ENCODE measurements at places on chromosomes 1 and 21.

- no peak for DNase-seq
Observed at GRCh38 chr1:85109475-85109874, 61.2 kb upstream of the MCOLN3 start.

DNA sequence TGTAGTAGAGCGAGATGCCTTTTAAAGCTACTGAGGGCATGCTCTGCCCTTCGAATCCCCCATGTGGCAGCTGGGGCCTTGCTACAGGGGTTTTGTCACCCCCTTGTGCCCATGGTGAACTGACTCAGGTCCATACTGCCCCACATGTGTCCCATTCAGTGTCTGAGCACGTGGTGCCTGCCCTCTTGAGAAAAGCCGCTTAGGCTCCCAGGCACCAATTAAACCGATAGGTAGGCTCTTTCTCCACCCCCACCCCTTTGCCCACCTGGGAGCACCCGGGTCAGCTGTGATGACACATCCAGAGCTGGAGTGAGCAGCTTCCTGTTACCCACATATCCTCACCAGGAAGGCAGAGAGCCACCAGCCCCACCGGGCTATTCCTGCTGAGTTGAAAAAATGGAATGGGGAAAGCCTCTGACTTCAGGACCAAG is 30.5 kb downstream of the TMCC2 start:
- no peak for DNase-seq

GRCh38 chr1:205370780-205371179 is 14.1 kb upstream of the KLHDC8A start:
- DNase-seq: no peak

DNA sequence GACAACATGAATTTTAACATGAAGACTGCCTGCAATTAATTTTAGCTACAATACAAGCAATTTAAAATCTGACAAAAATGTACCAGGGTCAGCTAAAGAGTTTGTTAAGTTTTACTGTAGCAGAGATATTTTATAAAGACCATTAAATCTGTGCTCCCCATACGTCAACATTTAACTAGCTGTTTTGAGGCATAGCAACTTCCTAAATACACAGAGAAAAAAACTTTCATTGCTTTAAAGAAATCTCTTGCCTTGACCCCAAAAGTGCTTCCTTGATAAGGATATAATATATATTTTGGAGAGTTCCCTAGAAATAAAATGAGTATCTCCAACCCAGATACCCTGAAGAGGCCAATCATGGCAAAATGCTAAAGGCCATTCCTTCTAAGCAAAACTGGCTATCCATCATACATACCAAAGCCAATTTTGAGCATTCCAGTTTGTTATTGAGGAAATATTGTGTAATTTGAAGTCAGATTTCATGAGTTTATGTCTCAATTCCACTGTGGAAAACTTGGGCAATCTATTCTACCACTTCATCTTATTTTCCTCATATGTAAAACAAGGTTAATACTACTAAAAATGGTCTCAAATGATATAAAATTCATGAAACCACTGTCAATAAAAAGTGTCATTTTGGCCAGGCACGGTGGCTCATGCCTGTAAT is 19.1 kb downstream of the ASPM start:
- DNase-seq: no peak

- DNase-seq: no peak
Observed at GRCh38 chr21:41801321-41802197, 34.7 kb upstream of the RIPK4 start.

DNA sequence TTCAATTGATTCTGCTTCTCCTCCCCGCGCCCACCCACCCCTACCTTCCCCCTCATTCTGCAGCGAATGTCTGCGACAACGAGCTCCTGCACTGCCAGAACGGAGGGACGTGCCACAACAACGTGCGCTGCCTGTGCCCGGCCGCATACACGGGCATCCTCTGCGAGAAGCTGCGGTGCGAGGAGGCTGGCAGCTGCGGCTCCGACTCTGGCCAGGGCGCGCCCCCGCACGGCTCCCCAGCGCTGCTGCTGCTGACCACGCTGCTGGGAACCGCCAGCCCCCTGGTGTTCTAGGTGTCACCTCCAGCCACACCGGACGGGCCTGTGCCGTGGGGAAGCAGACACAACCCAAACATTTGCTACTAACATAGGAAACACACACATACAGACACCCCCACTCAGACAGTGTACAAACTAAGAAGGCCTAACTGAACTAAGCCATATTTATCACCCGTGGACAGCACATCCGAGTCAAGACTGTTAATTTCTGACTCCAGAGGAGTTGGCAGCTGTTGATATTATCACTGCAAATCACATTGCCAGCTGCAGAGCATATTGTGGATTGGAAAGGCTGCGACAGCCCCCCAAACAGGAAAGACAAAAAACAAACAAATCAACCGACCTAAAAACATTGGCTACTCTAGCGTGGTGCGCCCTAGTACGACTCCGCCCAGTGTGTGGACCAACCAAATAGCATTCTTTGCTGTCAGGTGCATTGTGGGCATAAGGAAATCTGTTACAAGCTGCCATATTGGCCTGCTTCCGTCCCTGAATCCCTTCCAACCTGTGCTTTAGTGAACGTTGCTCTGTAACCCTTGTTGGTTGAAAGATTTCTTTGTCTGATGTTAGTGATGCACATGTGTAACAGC is 339.9 kb downstream of the NTNG1 start:
- no peak for DNase-seq

GRCh38 chr21:41766883-41767605 is at the start of gene RIPK4:
Gene RIPK4 (minus strand): TSS chr21:41767052. CDS start chr21:41767041, 11 bp downstream.
- DNase-seq: no peak

GRCh38 chr1:94250341-94250740 is 13.0 kb upstream of the ARHGAP29 start:
- DNase-seq: no peak

- no peak for DNase-seq
Observed at GRCh38 chr1:230972855-230973271, 5.8 kb downstream of the TTC13 start.

DNA sequence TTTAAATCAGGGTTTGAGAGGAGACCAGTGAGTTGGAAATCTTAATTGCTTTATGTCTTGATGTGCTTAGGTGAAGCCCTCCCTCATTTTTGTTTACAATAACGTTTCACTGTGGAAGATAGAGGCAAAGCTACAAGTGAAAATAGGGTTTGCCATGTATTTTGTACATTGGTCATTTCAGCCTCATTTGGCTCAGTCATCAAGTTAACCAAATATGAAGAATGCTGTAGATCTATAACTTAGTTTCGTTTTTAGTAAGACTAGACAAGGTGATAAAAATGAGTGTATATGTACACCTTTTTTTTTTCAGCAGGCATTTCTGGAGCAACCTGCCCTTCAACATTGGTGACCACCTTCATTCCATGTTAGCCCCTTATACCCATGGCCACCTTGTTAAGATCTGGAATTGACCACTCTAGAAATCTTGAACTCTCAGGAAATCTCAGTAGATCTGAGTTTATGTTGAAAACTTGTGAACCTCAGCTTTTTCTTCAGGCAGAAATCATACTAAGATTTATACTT is 2.9 kb downstream of the NFYC start:
- no peak for DNase-seq

- DNase-seq: no peak
Observed at GRCh38 chr21:36803051-36803645, 104.2 kb downstream of the SIM2 start.

- no peak for DNase-seq
Observed at GRCh38 chr1:98732985-98733781, 71.7 kb downstream of the SNX7 start.

GRCh38 chr1:61439234-61439633 is 285.7 kb downstream of the TM2D1 start:
- no peak for DNase-seq

GRCh38 chr1:209053587-209053986 is 529.9 kb upstream of the CAMK1G start:
- DNase-seq: no peak

- DNase-seq: no peak
Observed at GRCh38 chr21:46011267-46011967, 29.8 kb downstream of the COL6A1 start.

- DNase-seq: no peak
Observed at GRCh38 chr1:87588495-87588894, 259.8 kb downstream of the LMO4 start.

DNA sequence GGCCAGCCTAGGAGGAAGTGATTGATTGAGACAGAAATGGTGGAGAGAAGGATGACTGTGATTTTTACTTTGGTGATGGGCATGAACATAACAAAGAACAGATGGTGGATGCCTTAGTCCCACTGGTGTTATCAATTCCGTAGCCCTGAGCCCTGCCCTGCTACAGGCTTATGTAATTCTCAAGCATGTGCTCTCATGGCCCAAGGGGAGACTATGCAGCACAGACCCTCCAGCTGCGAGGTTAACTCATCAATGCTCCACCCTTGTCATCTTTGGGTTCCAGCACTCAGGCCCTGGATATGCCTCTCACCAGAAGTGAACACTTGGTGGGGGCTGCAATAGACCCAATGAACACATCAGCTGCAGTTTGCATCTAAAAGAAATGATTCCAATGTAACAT is 62.7 kb upstream of the LRRC8D start:
- no peak for DNase-seq

- DNase-seq: no peak
Observed at GRCh38 chr1:198909973-198910372, 271.1 kb downstream of the PTPRC start.

DNA sequence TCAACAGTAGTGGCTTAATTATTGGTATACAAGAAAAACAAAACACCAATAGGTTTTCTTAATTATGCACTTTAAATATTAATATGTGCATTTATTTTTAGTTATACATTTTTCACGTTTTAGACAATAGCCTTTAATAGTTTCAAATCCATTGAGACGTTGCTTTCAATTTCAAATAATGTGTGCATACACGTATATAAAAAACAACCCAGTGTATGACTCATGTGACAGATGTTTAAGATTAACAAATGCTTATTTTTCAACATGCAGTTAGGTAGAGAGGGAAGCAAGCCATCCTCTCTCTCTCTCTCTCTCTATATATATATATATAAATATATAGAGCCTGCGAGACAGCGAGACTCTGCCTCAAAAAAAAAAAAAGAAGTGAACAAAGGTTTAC is 24.3 kb downstream of the EYA3 start:
- DNase-seq: no peak

GRCh38 chr1:184755226-184756065 is 788 bp upstream of the EDEM3 start:
- DNase-seq: no peak

All from type B pancreatic cell (in vitro differentiated cells).